Stimulated activated CD8-positive, alpha-beta memory T cell treated with anti-CD3 and anti-CD28 coated beads, Interleukin-4, amount 100 ng/mL, for 4 hours (primary cell): ENCODE measurements at places on chromosomes 6 and 20.

- no peak for DNase-seq
These were observed 75.2 kb downstream of the OR2B2 start for GRCh38 chr6:27836783-27837624.

DNA sequence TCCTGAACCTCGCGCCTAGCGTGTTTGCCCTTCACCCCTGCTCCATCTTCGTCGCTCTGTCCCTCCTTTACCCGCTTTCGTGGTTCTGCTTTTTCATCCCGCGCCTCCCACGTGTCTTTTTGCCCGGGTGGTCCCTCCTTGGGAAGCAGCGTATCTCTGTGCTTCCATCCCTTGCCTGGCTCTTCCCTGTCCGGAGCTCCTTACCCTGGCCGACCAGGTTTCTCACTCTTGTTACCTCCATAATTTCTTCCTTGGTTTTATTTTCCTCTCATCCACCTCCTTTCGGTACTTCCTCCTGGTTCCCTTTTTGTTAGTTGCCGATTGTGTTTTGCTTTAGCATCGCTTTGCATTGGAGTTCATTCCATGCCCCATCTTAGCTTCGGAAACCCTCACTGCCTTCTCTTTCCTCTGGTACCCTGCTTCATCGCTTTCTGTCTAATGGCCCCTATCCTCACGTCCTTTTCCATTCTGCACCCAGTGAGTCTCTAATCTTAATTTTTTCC lies 735 bp downstream of the FAM135A start:
- DNase-seq = no peak

DNA sequence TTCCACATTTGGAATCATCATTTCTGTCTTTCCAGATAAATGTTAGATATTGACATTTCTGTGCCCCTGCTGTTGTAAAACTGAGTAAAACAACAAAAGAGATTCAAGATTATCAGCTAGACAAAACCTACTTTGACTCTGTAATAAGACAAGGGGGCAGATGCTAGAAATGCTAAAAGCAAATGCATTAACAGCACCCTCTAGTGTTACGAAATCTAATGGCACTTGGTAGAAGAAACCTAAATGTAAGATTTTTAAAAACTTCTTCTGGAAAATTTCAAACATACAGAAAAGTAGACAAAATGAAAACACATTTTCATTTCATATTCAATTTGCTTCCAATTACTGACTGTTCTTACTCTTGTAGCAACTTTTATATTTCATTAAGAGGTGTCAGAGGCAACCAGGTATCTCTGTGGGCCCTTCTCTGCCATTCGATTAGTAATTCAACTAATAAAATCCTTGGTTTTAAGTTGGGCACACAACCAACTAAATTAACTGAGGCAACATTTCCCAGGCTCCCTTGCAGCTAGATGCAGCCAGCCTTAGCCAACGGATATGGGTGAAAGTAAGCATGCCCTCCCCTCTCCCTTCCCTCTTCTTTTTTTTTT lies 45.0 kb downstream of the SLC23A2 start:
- DNase-seq = no peak

- DNase-seq = no peak
These were observed 26.4 kb upstream of the FAM83C start for GRCh38 chr20:35318502-35319157.

- no peak for DNase-seq
These were observed 48.9 kb downstream of the PHF20 start for GRCh38 chr20:35820715-35821114.

GRCh38 chr6:24501914-24502313 lies 7.1 kb downstream of the ALDH5A1 start:
- DNase-seq = no peak

- DNase-seq = no peak
These were observed 199.3 kb upstream of the SGK1 start for GRCh38 chr6:134517145-134517658.

GRCh38 chr20:63106765-63107448 lies 100.1 kb upstream of the BHLHE23 start:
- DNase-seq = no peak

GRCh38 chr20:57829805-57830514 lies 120.1 kb upstream of the PMEPA1 start:
- no peak for DNase-seq

- no peak for DNase-seq
These were observed 235.7 kb downstream of the ZFAND3 start for GRCh38 chr6:38055203-38055589.

- DNase-seq = no peak
These were observed 1.1 kb upstream of the TREML1 start for GRCh38 chr6:41155132-41155805.

GRCh38 chr6:118783931-118784550 lies 109.9 kb upstream of the ASF1A start:
- DNase-seq = no peak

DNA sequence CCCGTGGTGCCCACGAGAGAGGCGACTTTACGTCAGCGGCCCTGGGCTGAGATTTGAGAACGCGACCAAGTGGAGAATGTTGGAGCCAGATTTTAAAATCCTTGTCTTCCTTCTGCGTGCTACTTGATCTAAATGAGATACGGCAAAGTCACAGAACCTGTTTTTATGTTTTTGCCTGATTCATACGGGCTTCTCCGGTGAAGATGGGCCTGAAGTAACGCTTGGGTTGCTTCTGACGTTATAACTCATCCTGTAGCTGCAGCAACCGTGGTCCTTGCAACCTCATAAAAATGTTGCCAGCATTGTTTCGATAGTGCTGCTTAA lies 462 bp upstream of the SLC35B3 start:
- DNase-seq = no peak

DNA sequence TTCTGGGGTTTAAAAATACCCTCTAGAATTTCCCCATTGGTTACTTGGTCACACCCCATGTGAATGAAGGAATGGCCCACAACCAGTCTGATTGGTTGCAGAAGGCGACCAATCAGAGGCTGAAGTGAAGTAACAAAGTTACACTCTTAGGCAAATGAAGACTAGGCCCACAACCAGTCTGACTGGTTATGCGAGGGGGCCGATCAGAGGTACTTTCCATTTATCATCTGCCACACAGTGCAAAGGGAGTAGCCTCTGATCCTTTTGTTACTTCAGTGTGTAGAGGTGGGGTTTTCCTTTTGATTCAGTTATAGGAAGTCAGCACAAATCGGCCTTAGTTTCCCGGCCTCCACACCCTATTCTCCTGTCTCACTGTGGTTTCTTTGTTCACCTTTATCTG lies 61.2 kb upstream of the SGK1 start:
- DNase-seq = no peak

GRCh38 chr20:37921341-37921929 lies 18.5 kb downstream of the VSTM2L start:
- no peak for DNase-seq

GRCh38 chr6:137846274-137846673 lies 20.8 kb upstream of the TNFAIP3 start:
- DNase-seq = no peak

DNA sequence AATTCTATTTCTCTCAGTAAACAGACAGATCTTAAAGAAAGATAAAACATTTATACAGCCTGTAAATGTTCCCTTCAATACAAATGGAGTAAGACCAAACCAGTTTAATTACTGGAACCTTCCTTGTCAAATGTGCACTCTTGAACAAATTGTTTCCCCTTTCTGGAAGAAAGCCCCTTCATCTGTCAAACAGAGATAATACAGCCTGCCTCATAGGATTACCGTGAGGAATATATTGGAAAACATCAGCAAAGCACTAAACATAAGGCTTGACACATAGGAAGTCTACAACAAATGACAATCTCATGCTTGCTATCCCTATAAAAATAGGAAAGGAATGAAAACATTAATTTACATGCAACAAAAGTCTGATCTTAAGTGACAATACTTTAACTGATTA lies 173.8 kb downstream of the PTPRK start:
- DNase-seq = no peak

- DNase-seq = no peak
These were observed 44.2 kb downstream of the AKAP12 start for GRCh38 chr6:151284012-151284411.

- DNase-seq = no peak
These were observed 8.0 kb downstream of the RNF217 start for GRCh38 chr6:124970243-124970642.

- DNase-seq = no peak
These were observed 356.0 kb upstream of the JARID2 start for GRCh38 chr6:14889611-14890593.

DNA sequence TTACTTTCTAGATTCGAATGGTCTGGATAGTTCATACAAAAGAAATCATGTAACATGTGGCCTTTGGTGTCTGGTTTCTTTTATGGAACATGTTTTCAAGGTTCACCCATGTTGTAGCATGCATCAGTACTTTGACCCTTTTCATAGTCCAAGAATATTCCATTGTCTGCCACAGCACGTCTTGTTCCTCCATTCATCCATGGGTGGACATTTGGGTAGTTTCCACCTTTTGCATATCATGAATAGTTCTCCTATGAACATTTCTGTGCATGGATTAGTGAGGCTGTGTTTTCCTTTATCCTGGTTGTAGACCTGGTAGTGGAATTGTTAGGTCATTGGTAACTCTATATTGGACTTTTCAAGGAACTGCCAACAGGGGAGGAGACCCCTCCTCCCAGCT lies 31.7 kb downstream of the GSTA3 start:
- no peak for DNase-seq

GRCh38 chr20:43450841-43451799 lies 6.6 kb upstream of the SRSF6 start:
- DNase-seq = no peak

GRCh38 chr20:41175727-41176330 lies 38.5 kb downstream of the PLCG1 start:
- no peak for DNase-seq

DNA sequence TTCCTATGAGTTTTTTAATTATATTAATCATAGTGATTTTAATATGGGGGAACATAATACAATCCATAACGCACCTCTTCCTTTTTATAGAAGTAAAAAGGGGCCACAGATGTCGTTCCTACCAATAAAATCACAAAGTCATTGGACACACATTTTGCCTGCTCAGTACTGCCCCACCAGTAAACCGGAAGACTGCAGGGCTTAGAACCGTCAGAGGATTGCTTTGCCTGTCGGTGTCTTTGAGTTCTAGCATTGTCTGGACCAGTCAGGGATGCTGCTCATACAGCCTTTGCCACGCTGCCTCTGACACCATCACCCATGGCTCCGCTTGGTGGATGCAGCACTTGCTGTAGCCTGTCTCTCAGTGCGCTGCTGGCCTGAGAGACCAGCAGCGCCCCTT lies 853.6 kb downstream of the C6orf118 start:
- no peak for DNase-seq

DNA sequence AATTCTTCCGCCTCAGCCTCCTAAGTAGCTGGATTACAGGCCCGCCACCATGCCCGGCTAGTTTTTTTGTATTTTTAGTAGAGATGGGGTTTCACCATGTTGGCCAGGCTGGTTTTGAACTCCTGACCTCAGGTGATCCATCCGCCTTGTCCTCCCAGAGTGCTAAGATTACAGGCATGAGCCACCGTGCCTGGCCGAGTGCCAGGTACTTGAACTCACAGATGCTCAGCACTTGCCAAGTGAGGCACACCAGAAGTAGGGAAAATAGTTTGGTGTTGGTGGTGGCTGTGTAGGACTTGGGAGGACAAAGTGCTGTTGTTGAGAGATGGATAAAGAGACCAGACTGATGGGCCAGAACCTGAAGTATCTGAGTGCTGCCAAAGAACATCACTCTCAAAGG lies 40.0 kb upstream of the MBOAT1 start:
- no peak for DNase-seq
